ENCODE measurements at places on chromosomes 5 and 9.
A peak's percentile ranks its signal among the peaks of the same experiment; 100 is the strongest.

GRCh38 chr5:101253096-101253495, 350.0 kb upstream of the ST8SIA4 start:
- no peak for DNase-seq

GRCh38 chr9:2662496-2662895, 40.9 kb downstream of the VLDLR start:
- no peak for DNase-seq

DNA sequence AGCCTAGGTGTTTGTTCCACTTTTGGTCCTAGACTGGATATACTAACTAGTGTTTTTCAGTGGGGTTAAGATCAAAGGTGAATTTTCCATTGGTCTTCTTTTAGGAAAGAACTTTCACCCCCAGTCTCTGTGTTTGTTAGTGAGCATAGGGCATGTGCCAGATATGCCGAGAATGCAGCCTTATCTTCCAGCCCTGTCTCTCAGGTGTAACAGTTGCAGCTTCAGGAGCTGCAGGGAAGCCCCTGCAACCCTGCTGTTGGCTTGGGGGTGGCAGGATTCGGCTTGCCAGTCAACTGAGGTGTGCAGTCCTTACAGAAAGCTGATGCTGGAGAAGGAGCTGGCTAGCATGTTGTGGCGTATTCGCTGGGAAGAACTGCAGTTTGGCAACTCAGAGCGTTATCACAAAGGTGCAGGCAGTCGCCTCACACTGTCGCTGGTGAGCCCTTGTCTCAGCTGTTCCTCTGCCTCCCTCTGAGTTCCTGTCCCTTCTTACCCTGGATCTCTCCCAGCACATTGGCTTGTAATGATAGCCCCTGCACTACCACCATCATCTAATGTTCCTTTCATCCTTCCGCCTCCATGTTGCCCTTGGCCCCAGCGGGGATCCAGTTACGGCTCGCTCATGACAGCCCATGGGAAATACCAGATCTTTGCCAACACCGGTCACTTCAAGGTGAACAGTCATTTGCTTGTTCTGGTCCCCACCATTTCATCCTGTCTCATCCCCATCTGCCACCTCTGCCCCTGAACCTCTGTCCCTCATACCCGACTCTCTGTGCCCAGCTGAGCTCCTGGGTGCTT, 10.1 kb downstream of the NPR2 start:
- DNase-seq: no peak

- no peak for DNase-seq
These were observed 169.9 kb downstream of the FER start for GRCh38 chr5:108917596-108917995.

DNA sequence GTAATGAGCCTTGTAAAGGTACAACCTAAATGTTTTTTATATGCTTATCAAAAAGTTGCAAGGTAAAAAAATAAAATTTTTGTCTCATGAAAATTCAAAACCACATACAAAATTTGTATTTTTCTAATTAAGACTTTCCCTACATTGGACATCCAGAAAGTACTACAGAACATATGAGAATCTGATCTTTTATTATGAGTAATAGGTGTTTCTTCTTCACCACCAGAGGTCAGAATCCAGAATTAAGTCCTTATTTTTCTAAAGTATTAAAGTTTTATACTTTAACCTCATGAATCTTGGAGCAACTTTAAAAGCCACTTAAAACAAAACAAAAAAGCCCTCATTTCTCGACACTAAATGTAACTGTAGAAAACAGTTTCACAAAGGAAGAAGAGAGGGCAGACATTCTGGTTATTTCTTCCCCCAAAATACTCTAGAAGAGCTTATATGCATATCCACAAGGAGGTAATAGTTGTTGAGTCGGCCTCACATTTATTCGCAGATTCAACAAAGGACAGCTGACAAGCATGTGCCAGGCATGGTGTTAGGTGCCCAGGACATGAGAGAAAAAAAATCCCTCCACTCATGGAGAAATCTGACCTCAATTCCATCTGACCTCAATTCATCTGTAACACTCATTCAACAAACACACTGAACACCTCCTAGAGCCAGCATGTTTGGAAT, 69.3 kb downstream of the MLLT3 start:
- no peak for DNase-seq

GRCh38 chr5:33370466-33370859, 70.3 kb upstream of the TARS1 start:
- DNase-seq: no peak

GRCh38 chr5:163649514-163649913, 144.1 kb downstream of the MAT2B start:
- DNase-seq: no peak

DNA sequence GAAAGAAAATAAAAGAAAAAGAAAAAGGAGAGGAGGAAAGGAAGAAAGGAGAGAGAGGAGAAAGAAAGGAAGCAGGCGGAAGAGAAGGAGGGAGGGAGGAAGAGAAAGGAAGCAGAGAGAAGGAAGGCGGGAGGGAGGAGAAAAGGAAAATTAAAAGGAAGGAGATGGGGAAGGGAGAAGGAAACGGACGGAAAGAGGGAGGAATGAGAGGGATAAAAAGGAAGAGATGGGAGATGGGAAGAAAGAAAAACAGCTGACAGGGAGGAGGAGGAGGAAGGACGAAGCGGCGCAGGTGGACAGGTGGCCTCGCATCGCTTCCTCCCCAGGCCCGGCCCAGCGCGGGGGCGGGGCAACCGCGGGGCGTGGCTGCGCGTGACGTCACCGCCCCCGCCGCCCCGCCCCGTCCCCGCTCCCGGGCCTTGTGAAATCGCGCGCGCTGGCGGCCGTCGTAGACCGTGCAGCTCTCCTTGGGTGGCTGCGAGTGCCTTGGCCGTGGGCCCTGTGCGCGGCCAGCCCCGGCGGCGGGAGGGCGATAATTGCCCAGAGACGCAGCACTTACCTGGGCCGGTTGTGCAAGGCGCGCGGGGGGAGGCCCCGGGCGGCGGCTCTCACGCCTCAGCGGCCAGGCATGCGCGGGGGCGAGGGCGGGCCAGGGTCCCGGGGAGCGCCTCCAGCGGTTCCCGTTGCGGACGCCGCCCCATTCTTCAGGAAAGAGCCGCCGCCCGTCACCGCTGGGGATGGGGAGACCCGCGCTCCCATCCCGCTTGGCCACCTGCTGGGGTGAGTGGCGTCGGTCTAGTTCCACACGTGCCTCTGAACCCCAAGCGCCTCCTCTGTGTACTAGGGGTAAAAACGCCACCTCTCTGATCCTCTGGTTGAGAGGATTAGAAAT, 49.6 kb upstream of the FOXE1 start:
- peak; percentile 92 for DNase-seq

GRCh38 chr5:120621339-120621738, 157.2 kb downstream of the PRR16 start:
- DNase-seq: no peak

DNA sequence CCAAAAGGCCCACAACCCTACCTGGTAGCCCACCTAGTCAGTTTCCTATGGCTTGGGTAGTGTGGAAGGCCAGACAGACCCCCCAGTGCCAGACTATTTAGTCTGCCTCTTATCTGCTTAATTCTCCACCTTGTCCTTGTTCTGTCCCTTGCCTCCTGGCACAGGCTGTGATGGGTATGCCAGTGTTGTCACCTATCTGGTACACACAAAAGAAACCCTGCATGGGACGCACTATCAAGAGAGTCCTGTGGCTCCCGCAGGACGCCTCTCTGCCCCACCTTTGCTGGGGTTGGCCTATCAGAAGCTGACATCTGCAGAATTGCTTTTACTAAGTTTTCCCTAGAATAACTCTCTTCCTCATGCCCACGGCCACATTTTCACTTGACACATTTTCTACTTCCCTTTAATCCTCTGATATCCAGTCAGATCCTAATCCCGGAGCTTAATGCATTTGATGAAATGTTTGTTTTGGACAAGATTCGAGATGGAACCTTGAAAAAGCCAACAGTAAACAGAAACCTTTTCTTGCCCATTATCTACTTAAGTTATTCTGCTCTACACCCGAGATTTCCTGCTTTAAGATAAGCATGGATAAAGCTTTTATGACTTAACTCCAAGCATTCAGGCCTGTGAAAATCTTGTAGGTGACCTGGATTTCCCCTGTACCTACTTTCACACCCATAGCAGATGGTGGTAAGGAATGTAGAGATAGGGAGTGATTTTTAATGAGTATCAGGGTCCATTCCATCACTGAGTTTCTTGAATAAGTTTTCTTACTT, 468.5 kb downstream of the ZNF608 start:
- no peak for DNase-seq

DNA sequence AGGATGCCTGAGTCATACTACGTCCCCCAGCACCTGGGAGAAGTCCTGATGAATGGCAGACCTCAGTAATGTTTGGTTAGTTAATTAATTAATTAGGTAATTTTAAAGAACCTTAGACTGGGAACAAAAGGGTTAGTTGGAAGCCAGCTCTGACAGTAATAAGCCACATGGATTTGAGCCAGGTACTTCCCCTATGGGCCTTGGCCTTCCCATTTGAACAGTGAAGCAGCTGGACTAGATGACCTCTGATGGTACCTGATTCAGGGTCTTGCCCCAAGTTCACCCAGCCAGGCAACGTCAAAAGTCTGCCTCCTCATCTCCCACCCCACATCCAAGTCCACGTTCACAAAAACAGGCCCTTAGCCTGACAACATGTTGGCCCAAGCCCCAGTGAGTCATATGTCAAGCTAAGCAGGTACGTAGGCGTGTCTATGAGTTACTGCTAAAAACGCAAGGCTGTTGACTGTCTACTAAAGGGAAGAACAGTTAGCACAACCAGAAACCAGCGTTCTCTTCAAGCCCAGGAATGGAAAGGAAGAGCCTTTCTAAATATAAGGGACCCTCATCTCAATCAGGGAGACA, 303.2 kb downstream of the ACTL7B start:
- peak; percentile 27 for DNase-seq

DNA sequence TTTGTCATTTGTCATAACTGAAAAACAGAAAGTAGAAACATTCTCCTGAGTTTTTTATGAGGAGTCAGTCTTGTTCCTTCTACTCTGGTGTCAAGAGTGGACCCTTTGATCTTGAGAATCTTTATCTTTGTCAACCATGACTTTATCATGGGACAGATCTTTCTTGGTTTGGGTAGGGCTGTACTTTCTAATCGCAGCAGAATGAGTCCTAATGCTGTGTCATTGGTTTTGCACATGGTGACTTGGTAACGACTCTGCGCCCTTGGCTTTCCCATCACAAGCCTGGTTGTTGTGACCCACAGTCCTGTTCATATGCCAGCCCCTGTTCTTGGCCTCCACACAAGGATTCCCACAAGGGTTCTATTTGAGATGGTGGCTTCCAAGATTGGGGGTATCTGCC, 45.6 kb downstream of the AOPEP start:
- no peak for DNase-seq

- DNase-seq: no peak
These were observed 39.3 kb upstream of the RAD23B start for GRCh38 chr9:107243742-107244141.

- DNase-seq: no peak
These were observed 24.6 kb downstream of the TRAF2 start for GRCh38 chr9:136910901-136911245.

DNA sequence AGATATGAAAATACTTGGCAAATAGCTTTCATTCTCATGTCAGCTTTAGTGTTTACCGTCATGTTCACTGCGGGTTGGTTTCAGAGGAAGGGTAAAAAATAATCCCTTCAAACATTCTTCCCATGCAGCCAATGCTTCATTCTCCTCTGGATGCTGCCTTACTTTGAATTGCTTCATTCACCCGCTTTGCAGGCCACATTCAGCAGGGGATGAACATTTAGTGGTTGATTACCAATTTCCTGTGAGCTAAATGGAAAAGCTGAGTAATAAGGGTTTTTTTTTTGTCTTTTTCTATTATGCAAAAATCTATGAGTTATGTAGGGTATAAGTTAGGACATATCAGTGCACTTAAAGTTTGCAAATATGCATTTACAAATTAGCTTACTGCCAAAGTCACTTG, 96.3 kb upstream of the MEF2C start:
- no peak for DNase-seq

- DNase-seq: no peak
These were observed 141.5 kb upstream of the NR4A3 start for GRCh38 chr9:99680191-99680590.

DNA sequence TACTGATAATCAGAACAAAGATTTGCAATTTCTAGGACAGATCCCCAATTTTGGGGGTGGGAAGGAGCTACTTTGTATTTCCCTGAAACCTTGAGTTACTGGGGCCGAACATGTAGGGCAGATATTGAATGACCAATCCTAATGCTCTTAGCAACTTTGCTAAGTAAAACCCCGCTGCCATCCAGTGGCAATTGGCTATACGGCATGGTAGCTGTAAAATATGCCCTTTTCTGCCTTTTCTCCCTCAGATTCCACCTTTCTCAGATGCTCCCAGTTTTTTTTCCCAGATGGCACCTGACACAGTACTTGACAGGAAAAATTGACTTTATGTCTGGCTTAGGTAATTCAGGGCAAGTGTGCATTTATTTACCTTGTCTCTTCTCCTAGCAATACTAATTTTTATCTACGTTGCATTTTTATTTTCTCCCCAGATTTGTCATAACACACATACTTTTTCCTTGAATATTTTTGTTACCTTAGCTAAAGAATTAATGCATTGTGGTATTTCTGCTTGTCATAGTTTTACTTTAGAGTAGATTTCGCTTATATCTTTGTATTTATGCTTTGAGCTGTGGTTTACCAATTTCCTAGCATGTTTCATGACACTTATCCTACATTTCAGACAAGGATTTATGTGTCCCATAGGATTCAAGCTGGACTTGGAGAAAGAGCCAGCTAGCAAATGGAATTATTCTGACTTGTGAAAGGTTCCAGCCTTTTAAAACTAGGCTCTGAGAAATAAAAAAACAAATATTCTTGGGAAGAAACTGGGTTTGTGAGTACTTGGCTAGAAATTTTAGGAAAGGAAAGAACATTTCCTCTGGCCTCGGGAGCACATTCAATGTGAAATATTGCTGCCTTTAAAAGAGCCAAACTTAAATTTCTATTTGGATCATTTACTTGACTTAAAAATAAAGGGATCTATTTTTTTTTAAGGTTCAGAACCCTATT, 37.4 kb downstream of the PIK3R1 start:
- DNase-seq: no peak

- no peak for DNase-seq
These were observed 26.4 kb downstream of the ATP6V0E1 start for GRCh38 chr5:173010021-173010420.

- no peak for DNase-seq
These were observed 87.4 kb downstream of the THBS4 start for GRCh38 chr5:80122579-80122978.

DNA sequence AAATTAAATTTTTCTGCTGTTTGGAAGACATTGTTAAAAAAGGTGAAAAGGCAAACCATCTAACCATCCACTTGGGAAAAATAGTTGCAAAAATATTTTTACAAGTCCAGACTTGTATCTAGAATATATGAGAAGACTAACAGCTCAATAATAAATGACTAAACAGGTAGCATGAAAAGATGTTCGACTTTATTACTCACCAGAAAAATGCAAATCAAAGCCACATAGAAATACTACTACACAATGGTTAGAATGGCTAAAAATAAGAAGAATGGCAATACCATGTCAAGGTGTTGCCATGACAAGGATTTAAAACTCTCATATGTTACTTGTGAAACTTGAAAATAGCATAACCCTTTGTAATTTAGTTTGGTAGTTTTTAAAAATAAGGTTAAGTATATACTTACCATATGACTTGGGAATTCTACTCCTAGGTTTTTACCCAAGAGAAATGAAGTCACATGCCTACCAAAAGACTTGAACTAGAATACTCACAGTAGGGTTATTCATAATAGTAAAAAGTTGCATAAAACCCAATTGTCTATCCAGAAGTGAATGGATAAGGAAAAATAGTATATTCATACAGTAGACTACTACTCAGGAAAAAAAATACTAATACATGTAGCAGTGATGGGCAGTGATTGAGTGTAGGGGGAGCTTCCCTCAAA, 93.8 kb downstream of the VPS13A start:
- DNase-seq: no peak
